ENCODE measurements at places on chromosomes 11 and 22.

GRCh38 chr11:128565881-128566280, 21.5 kb downstream of the ETS1 start:
- DNase-seq, result peak; percentile 55

- DNase-seq, result no peak
These were observed 43.1 kb upstream of the FGF3 start for GRCh38 chr11:69862331-69862771.

DNA sequence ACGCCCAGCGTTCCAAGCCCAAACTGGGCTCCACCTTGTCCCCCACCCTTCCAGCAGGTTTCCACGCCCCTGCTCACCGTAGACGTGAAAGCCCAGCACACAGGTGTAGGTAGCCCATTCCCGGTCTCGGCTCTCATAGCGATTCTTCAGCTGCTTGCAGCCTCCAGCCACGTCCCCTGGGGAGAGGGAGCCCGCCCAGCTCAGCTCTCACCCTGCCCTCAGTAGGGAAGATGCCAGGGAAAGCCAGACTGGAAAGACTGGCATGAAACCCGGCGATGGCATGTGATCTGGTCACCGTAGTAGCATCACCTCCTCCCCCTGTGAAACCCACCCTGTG, 1.4 kb upstream of the MTA2 start:
- DNase-seq, result no peak

DNA sequence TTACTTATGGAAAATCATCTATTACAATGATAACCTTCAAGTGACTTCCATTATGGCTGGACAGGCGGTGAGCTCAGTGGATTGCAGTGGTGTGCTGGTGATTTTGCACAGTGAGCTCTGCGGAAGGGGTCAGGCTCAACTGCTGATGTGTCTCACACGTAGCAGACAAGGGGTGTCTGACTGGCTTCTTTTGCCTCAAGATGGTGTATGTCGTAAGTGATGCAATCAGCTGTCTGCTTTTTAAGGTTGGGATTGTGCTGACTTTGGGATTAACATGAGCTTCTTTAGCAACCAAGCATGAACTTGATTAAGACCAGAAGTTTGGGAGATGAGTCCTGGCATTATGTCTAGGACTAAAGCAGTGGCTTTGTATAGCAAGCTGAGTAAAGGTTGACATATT, 49.5 kb downstream of the POLD3 start:
- DNase-seq, result peak; percentile 61

DNA sequence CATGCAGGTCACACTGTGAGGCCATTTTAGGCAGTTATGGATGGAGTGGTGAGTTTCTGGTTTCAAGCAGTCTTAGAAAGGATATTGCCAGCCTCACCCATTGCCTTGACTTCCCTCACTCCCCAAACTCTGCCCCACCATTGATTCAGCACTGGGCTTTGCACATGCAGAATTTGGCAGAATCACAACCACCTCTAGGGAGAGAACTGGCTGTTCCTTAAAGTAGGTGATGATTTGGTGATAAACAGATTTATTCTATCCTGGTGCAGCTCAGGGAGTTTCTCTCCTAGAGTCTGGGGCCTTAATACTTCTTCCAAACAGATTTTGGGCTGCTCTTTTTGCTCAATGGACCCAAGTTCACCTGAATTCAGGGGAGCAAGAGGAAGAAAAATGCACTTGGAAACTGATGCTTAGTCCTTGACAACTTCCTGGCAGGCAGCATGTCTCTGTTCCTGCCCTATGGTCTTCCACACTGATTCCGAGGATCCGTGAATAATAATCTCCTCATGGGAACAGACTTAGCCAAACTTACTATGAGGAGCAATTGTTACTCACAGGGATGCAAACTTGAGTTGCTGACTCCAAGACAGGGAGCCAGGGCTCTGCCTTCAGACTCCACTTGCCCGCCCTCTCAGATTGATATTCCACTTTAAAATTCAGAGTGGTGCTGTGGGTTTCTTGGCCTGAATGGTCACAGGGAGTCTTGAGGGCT, 129.7 kb upstream of the PARVA start:
- no peak for DNase-seq

DNA sequence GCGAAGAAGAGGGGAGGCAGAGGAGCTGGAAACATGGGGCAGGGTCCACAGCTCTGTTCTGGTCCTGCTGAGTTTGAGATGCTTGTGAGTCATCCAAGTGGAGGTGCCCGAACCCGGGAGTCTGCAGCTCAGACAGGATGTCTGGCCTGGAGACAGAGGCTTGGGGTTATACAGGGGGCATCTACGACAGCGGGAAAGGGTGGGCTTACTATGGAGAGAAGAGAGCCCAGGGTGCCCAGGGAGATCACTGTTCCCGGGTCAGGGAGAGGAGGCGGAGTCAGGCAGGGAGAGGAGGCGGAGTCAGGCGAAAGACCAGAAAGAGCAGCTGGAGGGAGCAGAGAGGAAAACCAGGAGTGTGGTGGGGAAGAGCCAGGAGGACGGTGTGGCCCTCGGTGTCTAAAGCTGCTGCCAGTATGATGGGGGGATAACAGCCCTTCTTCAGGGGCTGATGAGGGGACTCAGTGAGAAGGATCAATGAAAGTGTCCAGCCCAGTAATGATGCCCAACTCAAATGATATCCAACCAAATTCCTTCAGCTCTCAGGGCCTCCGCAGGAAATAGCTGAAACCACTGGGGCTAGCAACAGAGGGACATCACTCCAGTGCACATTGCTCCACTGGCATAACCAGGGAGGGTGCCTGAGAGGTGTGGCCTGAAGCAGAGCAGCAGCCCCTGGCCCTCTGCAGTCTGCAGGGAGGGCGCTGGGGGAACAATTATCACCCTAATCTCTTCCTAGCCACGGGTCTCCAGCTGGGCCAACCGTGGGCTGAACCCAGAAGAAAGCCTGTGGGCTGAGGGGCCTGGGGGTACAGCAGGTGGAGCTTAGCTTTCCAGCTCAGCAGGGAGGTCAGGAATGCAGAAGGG, 2.6 kb upstream of the LTBP3 start:
- peak; percentile 44 for DNase-seq

DNA sequence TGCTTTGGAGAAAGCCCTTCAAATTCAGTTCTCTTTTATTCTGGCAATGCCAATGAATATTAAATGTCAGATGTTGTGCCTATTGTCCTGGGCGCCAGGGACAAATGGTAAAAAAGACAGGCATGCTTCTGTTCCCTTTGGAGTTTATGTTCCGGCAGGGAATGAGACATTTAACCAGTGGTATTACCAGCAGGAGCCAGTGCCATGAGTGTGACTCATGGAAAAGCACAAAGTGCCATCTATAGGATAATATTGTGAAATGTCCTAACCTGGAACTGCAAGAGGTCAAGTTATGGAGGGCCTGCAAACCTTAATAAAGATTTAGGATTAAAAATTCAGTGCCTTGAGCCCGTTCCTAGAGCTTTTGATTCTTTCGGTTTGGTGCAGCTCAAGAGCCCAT, 39.5 kb downstream of the REXO2 start:
- DNase-seq, result no peak

DNA sequence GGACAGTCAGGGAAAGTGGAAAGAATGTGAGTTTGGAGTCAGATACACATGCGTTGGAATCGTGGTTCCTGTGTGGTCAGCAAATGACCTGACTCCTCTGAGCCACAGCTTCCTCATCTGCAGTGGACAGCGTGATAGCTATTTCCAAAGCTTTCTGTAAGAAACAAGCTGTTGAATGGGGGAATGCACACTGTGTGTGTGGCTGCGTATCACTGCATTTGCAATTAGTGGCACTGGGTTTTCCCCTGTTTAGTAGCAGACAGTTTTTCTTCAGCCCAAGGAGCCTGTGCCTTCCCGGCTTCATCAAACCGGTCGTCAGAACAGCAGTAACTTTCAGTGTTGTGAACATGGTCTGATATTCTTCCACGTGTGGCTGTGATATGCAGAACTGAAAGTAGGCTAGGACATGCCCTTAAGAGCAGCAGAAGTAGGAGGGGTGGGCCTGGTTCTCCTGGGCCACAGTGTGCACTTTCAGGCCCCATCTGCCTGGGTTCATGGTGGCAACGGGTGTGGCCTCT, 121.5 kb downstream of the RRAS2 start:
- no peak for DNase-seq

- no peak for DNase-seq
These were observed 1.5 kb upstream of the PHRF1 start for GRCh38 chr11:574632-575312.

DNA sequence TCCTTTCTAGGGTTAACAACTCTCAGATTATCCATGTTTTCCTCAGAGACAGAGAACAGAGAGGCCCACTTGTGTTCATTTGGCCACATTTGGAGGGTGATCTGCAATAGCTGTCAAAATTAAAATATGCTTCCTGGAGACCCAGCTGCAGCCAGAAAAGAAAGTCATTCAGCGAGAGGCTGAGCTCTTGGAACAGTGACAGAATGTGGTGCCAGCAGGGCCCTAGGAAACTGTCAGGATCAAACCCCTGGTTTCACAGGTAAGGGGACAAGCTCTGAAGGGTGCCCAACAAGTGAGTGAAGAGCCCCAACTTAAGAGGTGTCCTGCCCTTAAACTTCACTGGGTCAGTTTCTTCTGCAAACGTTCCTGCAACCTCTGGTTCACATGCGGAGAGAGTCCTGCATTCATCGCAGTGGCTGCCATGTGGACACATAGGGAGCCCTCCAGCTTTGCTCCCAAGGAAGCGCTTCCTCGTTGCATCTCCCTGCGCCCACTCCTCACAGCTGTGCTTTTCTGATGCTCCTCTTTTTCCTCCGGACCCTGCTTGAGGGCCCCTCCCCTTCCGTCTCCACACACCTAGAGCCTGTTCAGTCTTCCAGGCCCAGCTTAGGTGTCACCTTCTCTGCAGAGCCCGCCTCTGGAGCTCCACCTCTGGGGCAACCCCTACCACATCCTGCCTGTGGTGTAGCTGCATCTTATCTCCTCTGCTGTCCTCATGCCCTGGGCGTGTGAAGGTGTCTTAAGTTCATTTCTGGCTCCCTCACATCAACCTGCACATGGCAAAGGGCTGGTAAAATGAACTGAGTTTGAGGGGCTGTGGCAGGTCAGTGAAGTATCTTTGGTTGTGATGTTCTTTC, 3.9 kb downstream of the UCP3 start:
- DNase-seq, result no peak

DNA sequence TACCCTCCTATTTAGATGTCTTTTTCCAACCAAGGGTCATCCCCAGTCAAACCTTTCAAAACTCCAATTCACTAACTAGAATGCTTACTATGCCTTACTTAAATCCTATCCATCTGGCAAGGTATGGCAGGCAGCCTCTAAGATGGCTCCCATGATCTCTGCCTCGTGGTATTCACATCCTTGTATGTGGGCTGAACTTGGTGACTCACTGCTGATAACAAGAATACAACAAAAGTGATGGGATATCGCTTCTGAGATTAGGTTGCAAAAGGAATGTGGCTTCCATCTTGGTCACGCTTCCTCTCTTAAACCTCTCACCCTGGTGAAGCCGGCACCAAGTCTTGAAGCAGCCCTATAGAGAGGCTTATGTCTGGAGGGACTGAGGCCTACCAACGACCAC, 29.6 kb upstream of the UPB1 start:
- DNase-seq, result peak; percentile 96

DNA sequence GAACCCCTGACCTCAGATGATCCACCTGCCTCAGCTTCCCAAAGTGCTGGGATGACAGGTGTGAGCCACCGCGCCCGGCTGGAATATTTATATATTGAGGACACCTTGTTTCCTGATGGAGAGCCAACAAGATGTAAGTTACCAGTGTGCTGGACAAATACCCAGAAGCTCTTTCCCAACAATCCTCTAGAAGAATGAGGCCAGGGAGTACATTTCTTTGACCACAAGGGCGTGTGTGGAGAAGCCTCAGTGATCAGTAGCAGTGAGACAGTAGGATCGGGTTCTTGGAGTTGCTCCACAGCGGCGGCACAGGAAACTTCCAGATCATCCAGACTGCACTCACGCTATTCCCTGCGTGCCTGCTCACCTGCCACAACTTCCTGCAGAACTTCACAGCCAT, 10.3 kb upstream of the POLA2 start:
- no peak for DNase-seq

- no peak for DNase-seq
These were observed 14.6 kb downstream of the PHLDA2 start for GRCh38 chr11:2914455-2915195.

DNA sequence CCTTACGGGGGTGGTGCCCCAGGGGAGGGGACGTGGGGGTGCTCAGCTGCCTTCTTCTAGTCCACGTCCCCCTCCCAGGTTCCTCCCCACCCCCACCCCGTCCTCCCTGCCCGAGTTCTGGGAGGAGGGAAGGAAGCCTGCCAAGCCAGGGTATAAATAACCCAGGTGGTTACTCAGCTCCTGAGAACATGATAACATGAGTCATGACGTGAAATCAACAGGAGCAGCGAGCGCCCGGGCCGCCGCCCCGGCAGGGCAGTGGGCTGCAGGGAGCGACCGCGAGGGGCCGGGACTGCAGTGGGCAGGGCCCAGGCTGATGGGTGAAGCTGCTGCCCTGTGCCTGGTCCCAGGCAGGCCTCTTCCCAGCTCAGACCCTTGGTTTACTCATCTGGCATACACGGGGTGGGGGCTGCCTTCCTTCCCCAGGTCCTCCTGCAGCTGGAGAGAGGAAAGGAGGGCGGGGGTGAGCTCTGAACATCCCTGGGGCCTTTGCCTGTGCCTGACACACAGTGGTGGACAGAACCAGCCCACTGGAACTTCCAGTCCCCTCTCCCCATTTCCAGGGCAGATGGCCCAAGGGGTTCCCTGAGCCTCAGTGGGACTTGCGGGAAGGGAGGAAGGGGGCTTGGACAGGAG, 8.8 kb upstream of the PDGFB start:
- DNase-seq, result peak; percentile 88

DNA sequence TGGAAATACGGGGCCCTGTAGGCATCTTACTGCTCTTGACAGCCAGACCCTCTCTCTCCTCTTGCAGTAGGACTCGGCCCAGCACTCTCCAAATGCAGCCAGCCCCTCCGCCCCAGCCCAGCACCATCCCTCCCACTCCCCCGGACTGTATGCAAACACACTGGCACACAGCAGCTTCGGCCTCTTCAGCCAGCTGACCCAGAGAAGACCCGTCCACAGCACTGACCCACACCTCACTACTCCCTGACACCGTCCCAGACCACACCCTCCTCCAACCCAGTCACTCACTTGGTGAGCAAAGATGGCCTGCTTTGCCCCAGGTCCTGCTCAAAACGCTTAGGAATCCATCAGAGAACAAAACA, 164.6 kb downstream of the IGLL1 start:
- DNase-seq, result no peak

DNA sequence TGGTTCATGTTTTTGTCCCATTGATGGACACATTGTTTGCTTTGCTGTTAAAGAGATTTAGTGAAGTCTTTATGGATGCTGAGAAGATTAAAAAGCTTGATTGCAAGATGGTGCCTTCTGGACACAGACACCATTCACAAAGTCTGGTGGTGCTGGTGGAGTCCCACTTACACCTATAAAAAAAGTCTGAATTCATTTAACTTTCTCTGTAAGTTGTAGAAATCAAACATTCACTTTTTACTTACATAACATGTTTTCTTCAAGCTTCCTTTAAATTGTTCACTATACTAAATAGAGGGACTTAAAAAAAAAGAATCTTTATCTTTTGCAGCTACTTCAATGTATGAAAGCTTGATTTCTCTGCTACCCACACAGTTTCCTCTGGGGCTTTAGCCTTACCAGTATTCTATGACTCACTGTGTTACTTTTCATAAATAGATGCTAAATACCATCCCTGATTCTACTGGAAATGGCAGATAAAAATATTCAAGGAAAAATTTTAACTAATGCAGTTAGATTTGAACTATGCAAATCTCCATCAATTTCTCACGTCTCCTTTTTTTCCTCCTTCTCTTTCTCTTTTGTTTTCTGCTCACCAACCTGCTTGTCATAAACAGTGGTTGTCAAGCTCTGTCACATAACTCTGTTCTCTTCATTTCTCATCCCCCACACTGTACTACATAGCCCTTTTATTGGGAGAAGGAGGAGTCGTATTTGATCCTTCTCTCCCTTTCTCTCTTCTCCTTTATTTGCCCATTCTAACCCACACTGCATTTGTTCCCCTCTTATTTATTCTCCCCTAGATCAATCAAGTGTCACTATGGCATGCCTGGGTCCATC, 89.7 kb downstream of the FAM76B start:
- DNase-seq, result peak; percentile 65

Measured in fibroblast of lung (primary cell).